ENCODE measurements at places on chromosomes 11 and 22.

DNA sequence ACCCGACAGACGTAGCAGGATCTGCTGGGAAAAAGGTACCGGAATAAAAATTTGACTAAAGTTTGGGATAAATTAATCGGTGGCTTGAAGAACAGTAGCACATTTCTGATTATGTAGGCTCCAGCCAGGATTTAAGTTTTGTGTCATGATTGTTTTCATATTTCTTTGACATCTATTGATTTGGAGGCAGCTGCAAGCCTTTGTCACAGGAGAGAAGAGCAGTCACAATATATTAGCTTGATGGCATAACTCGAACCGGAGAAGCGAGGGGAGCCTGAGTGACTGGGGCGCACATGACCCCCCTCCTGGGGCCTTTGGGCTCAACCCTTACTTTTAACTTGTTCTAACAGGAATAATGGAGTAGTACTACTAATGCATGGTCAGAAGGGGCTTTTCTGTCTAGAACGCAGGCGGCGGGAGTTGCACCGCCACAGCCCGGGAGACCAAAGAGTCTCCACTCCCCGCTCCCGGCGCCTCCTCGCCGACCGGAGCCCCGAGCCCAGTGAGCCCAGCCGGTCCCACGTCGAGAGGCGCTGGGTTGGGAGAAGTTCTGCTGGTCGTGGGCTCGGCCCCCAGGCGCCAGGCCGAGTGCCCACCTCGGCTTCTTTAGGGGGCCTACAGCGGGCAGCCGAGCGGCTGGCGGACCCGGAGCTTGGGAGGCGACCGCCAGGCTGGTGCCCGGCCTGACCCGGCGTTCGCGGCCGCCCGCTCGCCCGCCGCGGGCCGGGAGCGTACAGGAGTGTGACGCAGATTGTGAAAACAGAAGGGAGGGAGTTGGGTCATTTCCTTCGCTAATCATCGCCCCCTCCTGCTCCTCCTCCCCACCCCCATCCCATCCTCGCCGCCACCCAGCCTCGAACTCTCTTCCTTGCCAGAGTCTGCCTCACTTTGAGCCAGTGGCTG lies 15.7 kb upstream of the PAX6 start:
- no peak for DNase-seq

GRCh38 chr11:105829084-105829483 lies 193.0 kb downstream of the MSANTD4 start:
- DNase-seq: peak; percentile 6

GRCh38 chr11:9580894-9581293 lies 7.4 kb downstream of the WEE1 start:
- DNase-seq: no peak

- no peak for DNase-seq
These were observed 114.9 kb downstream of the KCNQ1 start for GRCh38 chr11:2559527-2560311.

- DNase-seq: no peak
These were observed 7.6 kb downstream of the MAML2 start for GRCh38 chr11:96335388-96335787.

- DNase-seq: no peak
These were observed 66.7 kb downstream of the EFCAB6 start for GRCh38 chr22:43745411-43745770.

GRCh38 chr22:39839204-39839603 lies 54.4 kb downstream of the ENTHD1 start:
- no peak for DNase-seq

- DNase-seq: no peak
These were observed 6.6 kb upstream of the CHEK1 start for GRCh38 chr11:125618383-125618782.

DNA sequence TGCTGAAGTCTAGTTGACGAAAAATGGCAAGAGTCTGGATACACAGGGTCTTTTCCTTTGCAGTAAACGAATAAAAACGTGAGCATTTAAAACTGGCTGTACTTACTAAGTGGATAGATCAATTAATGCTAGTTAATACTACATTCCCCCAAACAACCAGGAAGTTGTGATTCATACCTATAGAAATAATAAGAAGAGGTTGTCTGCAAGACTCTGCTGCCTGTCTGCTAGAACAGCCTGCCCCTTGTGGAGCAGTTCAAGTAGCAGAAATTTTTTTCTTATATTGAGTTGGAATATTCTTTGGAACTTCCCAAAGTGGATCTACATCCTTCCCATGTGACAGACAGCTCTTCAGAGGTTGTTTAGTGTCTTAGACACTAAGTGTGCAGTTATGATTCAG lies 86.8 kb downstream of the TEAD1 start:
- DNase-seq: no peak

- peak; percentile 66 for DNase-seq
These were observed 25.2 kb downstream of the FAM76B start for GRCh38 chr11:95764267-95764898.

DNA sequence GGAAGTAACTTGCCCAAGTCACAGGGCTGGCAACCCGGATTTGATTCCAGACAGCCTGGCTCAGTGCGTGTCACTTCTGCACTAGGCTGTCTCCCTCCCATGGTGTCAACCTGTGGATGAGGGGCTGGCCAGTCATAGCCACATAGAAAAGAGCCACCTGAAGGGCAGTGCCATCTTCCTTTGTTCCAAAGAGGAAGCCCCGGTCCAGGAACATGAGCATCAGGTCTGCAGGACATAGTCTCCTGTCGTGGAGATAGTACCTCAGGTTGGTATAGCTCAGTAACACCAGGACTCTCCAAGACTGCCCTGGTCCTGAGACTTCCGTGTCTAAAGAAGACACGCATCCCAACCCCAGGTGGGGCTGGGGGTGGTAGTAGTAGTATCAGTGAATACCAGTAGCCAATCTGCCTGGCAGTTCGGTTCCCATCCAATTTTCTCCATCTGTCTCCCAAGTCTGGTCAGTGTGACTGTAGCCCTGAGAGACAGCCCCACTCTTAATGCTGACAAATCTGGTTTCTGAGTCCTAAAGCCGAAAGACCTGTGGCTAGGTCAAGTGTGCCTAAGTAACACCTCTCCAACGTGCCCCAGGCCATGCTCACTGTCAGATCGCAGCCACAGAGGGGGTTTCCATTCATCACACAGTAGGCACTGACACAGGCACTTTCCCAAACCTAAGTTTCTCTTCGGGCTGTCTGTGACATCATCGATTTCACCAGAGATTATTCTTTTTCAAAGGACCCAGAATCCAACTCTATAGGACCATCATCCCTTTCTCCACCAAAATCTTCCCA lies 33.1 kb downstream of the C11orf58 start:
- DNase-seq: no peak

- no peak for DNase-seq
These were observed 32.2 kb downstream of the SERPINH1 start for GRCh38 chr11:75594211-75594610.

- peak; percentile 34 for DNase-seq
These were observed at the start of gene MEI1 for GRCh38 chr22:41699264-41700107. TSS of gene MEI1 (plus strand) at chr22:41699503. CDS start at chr22:41699539, 36 bp downstream.

- no peak for DNase-seq
These were observed 119.2 kb downstream of the FEZ1 start for GRCh38 chr11:125376856-125377255.

DNA sequence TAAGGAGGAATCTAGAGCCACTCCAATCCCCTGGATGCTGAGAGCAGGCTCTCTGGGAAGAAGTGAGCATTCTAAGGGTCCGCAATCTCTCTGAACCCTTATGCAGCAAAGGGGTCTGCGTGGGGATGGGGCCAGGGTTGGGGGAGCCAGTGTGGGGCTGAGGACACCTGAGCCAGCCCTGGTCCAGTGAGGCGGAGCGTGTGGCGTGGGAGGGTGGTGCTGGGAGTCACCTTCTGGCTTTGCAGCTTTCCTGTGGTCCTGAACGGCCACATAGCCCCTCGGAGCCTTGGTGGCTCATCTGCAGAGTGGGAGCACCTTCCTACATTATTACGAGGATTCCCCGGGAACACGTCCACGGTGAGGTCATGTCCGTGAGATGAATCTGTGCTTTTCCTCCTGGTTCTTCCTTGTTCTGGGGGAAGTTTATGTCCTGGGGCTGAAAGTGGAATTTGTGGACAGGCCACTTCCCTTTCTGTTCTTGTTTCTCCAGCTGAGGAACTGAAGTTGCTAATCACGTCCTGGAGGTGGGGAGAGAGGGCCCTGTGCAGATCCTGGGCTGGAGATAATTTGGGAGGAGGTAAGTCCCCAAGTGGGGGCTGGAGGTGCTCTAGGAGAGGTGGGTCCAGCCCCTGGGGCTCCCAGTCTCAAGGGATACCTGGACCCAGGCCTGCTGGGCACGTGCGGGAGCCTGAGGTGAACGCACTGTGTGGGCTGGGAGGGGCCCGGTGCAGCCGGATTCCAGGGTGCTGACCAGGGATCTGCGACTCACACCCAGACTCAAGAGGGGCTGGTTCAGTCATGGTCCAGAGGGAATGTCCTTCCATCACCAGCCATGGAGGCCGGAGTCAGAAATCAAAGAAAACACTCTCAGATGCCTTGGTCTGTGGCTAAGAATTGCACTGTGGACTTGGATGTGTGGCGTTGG lies 6.1 kb downstream of the MRGPRE start:
- no peak for DNase-seq

- DNase-seq: no peak
These were observed 13.9 kb downstream of the RTN4RL2 start for GRCh38 chr11:57474017-57474802.

DNA sequence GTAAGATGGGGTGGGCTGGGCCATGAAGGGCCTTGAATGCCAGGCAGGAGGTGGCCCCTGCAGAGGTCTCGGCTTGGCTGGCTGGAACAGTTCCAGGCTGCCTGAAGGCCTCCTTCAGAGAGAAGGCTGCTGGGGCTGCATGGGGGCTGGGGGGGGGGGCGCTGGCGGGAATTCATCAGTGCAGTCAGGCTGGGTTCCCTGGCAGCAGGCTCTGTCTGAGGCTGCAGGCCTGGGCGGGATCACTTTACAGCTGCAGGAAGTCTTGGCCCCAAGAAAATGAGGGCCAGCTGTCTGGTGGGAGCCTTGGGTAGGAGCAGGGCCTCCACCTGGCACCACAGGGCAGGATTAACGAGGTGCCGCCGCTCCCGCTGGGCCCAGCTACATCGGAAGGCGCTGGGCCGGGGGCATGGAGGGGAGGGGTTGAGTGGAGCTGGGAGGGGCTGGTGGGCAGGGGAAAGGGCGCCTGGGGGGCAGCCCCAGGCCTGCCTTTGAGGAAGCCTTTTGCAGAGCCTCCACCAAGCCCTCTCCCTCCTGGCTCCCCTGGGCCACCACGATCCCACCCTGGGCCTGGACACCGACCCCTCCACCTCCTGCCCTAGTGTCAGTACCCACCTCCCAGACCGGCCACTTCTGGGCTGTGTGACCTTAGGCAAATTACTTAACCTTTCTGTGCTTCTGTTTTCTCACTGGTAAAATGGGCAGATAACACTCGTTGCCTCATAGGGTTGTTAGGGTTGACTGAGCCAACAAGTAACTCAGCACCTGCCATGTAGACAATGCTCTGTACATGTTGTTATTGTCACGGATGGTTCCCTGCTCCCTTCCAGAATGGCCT lies 31.0 kb upstream of the HMOX1 start:
- no peak for DNase-seq

DNA sequence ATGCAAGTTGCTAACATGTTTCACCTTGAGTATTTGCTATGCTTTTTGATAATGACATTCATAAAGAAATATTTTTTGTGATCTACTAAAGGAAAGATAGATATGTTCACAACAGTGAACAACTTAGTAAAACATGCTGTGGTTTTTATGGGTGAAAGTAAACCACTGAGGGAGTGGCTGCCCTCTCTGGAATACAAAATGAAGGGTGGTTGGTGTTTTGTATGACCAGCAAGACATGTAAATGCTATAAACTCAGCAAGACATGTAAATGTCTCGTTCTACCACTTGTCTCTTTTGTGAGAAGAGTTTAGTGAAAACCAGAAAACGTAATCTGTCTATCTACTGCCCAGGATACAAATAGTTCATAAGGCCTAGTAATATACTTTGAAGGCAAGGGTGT lies 7.6 kb upstream of the AMPD3 start:
- no peak for DNase-seq

DNA sequence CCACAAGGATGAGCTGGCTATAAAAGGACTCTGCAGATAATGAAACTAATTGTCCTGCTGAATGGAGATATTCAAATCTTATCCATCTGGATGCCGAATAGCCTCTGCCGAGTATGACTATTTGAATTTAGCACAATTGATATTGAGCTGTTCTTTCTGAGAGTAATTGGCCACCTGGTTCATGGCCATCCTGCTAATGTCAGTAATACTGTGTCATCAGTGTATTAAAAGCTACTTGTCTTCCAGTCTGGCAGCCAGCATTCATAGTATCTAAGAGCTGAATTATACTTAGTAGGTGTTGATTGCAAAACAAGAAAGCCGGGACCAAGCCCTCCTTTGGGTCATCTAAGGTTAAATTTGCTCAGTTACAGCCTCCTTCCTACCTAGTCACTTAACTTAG lies 310.7 kb upstream of the NCAM1 start:
- no peak for DNase-seq

- no peak for DNase-seq
These were observed 2.7 kb downstream of the CD5 start for GRCh38 chr11:61104963-61105362.

Measured in hippocampal formation (tissue), 2 donors.